NCI-H1048 (cell line): ENCODE measurements at places on chromosomes 5 and 9.

DNA sequence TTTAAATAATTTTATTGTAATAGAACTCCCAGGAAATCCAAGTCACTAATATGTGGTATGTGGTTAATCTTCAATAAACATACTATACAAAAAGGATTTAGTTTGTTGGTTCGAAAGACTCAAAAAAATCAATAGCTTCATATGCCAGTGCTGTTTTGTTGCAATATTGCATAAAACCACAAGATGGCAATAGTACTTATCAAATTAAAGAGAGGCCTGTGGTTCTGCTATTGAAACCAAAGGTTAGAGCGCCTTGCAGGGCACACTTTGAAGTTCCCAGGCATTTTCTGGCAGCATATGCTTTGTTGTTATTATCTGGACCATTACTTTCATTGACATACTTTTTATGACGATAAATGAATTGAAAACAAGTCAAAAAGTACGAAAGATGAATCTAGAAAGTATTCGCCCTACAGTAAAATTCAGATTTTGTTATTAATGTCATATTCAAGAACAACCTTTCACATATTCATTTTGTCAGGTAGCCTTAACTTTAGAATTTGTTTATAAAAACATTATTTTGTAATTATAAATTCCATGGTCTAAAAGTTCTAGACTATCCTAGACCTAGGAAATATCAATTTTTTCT, 316.3 kb downstream of the MCTP1 start:
- peak; percentile 10 for DNase-seq

DNA sequence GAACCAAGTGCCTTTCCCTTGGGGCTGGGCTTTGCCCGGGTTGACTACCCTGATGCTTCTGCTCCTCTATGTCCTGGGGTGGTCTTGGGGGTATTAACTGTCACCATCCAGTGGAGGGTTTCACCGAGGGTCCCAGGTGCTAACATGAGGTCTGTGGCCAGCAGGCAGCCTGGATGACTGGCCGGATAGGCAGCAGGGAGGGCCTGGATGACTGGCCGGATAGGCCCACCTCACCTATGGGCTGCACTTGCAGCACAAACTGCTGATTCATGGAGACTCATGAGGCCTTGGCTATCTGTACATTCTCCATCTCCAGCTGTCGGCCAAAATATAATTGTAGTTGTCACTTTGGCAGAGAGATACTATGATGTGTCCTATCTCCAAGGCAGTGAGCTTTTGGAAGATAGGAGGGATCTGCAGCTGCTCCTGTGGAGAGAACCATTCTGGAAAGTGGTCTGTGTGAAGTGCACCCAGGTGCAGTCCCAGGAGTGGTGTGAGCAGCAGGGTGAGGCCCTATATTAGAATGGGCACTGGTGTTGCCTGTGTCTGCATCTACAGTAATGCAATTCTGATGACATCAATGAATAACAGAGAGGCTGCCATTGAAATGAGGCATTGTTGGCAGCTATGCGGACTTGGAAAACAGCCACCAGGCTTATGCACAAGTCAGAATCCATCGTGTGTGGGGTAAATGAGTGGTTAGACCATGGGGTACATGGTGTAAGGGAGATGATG, 26.3 kb upstream of the CDKN2AIPNL start:
- no peak for DNase-seq

DNA sequence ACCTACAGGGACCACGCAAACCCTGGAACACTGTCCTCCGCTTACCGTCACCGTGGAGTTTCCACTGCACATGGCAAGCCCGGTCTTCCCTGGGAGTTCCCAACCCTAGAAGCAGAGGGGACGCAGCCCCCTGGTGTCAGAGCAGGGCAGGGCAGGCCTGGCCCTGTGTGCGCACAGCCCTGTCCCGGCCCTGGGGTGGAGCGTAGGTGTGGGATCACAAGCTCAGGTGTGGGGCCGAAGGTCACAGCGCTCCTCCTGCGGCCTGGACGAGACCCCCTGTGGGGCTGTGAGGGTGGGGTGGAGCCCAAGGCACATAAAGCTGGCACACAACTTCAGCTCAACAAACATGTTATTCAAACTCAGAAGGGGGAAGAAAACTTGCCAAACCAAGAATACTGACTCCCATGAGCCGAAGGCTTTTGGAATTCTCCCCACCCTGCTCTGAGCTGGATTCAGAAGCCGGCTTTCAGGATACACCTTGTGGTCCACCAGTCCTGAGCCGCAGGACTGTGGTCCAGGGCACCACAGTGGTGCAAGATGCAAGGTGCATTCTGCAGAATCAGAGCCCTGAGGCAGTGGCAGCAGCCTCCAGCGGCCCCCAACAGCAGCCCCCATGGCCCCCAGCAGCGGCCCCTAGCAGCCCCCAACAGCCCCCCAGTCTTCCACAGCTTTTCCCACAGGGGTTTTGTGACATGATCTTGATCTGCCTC, 11.8 kb upstream of the EXOC3 start:
- DNase-seq = no peak

DNA sequence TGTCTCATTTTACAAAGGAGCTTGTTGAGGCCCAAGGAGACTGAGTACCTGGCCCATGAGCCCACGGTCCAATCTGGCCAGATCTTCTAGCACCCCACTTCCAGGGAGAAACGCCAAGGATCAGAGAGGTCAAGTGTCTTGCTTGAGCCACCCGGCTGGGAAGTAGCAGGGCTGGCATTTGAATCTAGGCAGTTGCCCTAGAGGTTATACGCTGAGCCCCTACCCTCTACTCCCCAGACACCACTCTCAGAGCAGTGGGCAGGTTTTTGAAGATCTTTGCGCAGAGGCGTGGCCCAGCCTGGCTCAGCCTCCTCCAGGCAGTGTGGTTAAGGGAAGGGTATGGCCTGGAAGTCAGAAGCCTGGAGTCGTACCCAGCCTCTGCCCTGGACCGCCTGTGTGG, 5.8 kb upstream of the NUP214 start:
- DNase-seq = no peak

DNA sequence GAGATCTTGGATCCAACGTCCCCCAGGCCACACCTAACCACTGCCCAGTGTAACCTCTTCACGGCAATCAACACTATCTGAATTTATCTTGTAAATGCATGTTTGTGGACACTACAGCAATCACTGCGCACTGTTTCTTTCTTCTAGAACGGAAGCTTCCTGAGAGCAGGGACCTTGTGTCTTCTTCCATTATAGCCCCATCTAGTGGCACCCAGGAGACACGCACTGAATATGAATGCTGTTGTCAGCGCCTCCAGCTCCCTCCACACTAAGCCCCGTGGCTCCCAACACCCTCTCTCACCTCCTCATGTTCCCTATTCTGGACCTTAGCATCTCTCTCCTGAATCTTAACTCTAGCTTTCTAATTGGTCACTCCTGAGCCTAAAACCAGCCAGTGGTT, 72.7 kb downstream of the SMIM23 start:
- DNase-seq = no peak

DNA sequence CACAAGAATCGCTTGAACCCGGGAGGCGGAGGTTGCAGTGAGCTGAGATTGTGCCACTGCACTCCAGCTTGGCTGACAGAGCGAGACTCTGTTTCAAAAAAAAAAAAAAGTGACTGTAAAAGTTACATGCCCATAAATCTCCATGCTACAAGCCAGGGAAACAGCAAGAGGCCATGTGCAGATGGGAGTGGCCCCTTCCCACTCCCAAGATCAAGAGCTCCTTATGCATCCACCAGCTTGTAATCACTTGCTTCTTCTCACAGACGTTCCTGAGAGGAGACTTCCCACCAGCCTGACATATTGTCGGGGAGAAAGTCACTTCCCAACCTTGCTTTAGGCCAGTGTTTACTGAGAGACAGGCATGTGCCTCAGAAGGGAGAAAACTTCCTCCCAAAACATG, 45.6 kb upstream of the N4BP3 start:
- no peak for DNase-seq

- no peak for DNase-seq
Measured at GRCh38 chr5:73318308-73318719, 130.3 kb downstream of the FOXD1 start.

DNA sequence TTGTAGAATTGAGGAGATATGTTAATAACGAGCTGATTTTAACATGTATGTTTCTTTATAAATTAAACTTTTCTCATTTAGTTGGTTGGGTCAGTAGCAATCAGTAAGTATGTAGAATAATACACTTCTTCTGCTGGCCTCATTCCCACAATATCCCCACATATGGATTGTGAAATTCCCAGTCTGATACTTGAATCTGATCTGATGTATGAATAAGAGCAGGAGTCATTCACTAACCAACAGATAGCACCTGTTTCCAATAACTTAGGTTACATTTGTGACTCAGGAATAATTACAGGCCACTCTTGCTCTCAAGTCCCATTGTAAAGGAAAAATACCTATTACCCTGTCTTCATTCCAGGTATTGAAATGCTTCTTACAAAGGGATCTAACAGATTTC, 23.9 kb downstream of the SLC36A1 start:
- no peak for DNase-seq

DNA sequence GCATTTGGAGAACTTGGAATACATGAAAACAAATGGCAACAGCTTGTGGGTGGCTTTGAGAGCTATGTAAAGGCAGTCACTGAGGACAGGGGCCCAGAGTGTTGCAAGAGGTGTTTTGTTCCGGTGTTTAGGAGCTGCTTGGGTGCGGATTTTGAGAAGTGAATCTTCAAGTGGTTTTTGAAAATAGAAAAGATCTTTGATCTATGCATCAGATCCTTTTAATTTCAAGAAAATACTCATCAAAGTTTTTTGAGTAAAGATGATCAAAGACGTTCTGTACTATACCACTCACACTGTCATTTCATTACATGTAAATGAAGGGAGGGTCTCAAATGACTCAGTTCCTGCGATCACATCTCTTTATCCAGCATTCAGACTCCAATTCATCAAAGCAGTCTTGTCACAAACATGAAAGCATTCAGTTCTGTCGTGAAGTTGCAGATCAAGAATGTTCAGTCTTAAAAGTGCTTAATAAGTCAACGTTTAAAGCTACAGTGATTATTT, 112.5 kb downstream of the WDR41 start:
- DNase-seq = no peak
